ENCODE measurements at places on chromosomes 3 and 15.
A peak's percentile ranks its signal among the peaks of the same experiment; 100 is the strongest.

GRCh38 chr3:23685541-23686258 lies 120.1 kb upstream of the UBE2E1 start:
- ATAC-seq, result peak; percentile 80

- ATAC-seq, result no peak
Observed at GRCh38 chr3:158379517-158379916, 191.5 kb upstream of the MLF1 start.

DNA sequence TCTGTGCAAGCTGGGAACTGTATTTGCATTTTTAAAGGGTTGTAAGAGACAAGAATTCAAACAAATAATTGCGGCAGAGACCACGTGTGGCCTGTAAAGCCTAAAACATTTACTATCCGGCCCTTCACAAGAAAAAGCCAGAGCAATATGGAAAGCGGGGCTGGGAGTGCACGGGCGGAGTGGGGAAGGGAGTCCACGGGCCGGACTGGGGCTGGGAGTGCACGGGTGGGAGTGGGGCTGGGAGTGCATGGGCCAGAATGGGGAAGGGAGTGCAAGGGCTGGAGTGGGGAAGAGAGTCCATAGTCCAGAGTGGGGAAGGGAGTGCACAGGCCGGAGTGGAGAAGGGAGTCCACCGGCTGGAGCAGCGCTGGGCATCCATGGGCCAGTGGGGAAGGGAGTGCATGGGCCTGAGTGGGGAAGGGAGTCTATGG lies 41.2 kb downstream of the KLF15 start:
- no peak for ATAC-seq

DNA sequence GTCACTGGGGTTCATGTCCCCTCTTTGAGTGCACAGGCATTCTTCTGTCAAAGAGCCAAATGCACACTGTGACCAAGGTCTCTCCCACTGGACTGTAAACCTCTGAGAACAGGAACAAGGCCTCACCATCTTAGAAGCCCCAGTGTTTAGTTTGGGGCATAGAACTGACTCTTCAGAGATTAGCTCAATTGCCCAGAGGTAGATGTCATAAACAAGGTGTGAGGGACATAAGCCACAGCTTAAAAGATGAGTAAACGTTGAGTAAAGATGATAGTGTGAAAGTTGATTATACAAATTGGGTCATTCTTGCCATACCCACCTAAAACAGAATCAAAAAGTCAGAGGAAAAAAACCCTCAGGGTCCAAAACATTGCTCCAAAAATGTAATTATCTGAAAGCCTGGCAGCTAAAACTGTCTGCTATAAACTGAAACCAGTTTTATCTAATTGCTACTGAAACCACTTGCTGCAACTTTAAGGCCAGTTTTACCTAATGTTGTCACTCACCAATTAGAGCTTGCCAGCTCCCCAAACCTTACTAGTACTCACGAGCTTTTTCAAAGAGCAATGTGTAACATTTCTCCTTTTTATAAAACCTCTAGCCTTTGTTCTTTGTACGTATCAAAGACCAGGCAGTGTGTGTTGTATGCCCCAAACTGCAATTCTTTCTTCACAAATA lies 415.2 kb downstream of the RAP2B start:
- peak; percentile 78 for ATAC-seq

GRCh38 chr3:197365586-197365985 lies 67.2 kb upstream of the DLG1 start:
- ATAC-seq, result no peak

GRCh38 chr3:128301186-128302023 lies 148.1 kb downstream of the EEFSEC start:
- no peak for ATAC-seq

DNA sequence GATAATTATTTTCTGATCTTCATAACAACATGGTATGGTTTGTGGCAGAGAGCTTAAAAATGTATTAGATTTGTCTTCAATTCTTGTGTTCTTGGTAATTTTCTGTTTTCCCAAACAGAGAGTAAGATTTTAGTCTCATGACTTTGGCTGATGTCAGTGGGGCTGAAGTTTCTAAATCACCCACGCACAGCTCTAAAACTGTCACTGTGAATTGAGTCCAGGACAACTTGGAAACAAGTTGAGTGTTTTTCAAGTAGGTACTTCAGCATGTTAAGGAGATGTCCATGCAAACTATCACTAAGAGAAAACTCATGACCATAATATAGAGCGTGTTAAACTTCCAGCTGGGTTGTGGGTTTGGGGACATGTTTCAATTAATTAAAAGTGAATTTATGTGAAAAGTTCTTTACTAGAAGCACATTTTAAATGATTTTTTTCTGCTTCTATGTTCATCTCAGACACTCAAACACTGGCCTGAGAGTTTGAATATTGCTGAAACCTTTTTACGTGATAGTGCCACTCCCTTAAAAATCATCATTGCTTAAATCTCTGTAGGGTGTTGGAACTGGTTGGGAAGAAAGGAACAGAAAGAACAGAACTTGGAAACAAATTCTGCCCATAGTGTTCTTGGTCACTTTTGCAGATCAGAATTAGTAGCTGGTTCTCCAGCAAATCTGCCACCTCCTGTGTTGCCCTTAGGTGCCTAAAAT lies 89.8 kb downstream of the KLHL25 start:
- ATAC-seq, result peak; percentile 17

DNA sequence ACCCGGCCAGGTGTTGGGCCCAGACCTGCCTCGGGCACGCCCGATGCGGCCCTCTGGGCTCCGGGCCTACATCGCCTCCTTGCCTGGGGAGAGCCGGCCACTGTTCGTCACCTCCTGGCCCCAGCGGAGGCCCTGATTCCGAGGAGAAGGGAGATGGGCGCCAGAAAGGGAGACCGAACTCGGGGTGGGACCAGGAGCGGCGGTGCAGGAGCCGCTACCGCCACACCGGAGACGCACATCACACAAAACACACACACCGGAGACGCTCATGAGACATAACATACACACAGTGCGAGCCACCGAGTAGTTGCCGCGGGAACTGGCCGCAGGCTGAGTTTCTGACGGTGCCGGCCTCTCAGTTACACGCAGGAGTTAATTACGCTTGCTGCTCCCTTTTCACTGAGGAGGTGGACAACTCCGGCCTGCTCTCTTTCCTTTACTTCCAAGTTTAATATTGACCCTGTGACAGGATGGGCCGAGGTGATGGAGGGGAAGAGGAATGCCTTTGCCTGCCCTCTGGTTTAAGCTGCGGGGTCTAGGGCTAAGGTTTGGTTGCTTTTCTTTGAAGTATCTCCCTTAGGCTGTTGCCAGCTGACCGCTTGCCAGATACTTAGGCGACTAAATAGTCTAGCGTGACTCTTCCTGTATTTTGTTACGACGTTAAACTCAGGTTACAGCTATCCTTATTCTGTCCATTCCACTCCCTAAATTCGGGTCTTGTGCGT lies 570 bp downstream of the PCNP start:
- peak; percentile 54 for ATAC-seq

GRCh38 chr15:82272154-82272553 lies 9.5 kb downstream of the SAXO2 start:
- no peak for ATAC-seq

GRCh38 chr3:48655606-48656005 lies 7.1 kb downstream of the CELSR3 start:
- peak; percentile 34 for ATAC-seq

DNA sequence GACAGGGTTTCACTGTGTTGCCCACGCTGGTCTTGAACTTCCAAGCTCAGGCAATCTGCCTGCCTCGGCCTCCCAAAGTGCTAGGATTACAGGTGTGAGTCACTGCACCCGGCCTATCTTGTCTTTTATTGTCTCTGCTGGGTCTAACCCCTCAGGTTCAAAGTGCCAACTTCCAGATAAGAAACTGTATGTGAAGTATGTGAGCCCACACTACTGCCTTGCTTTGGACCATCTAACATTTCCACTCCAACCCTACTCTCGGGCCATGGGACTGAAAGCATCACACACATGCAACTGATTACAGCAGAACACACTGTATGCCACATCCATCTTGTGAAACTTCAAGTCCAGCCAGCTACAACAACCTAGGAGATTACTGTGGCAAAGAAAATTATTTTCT lies 256.1 kb upstream of the VEPH1 start:
- no peak for ATAC-seq

DNA sequence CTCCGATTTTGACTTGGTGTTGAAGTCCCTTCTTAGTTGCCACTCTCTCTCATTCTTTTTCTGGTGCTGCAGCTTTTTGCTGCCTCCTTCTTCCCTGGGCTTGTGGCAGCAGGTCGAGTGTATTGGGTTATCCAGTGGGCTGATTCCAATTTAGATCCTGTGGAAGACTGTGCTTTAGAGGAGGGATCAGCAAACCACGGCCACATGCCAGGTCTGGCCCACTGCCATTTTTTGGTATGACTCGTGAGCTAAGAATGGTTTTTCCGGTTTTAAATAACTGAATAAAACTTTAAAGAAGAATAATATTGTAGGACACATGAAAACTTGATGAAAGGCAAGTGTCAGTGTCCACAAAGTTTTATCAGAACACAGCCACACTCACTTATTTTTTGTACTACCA lies 330.5 kb downstream of the ROBO2 start:
- ATAC-seq, result no peak

GRCh38 chr3:146493761-146494160 lies 24.4 kb upstream of the PLSCR2 start:
- no peak for ATAC-seq

- no peak for ATAC-seq
Observed at GRCh38 chr3:178159691-178160220, 376.5 kb upstream of the KCNMB2 start.

- no peak for ATAC-seq
Observed at GRCh38 chr3:190260301-190260700, 61.9 kb downstream of the CLDN1 start.

GRCh38 chr15:81758818-81759284 lies 287.0 kb downstream of the MEX3B start:
- no peak for ATAC-seq

DNA sequence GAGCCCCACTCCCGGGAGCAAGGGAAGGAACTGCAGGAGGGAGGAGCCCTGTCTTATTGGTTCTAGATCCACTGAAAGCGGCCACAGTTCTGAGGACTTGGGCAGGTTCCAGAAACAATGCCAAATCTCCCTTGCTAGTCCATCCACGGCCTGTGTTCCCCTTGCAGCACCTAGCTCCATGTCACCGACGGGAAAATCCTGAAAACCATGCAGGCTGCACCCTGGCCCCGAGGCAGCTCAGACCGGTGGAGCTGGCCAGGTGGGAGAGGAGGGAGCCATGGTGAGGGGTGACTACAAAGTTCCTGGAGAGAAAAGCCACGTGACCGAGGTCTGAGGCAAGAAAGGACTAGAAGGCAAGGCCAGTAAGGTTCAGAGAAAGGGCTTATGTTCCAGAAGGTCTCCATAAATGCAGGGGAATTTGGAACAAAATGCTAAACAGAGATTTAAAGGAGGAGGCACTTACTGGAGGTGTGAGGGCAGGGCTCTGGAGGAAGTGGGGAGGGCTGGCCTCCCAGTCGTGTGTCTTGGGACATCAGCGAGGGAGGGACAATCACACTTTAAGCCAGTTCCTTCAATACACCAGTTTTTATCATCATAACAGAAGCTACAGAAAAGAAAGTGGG lies 5.4 kb downstream of the MGLL start:
- no peak for ATAC-seq

DNA sequence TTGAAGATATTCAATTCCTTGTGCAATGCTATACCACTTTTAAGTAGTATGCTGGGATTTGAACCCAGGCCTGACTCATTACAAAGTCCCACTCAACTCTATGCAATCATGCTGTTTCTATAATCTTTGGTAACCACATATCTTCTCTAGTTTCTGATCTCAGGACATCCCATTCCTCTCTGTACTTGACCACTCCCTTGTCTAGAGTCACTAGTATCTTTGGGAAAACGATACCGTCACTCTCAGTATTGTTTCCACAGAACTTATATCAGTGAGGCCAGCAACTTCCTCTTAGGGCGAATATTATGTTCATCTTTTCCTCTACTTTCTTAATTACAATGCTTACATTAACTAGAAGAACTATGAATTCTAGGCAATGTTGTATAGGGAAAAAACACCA lies 137.3 kb upstream of the TSPAN3 start:
- no peak for ATAC-seq

Data from activated T-helper 17 cell treated with anti-CD3 and anti-CD28 coated beads, Interleukin-2, amount 50 U/mL, for 72 hours (primary cell).